ENCODE measurements at places on chromosomes 5 and 9.
A peak's percentile ranks its signal among the peaks of the same experiment; 100 is the strongest.

DNA sequence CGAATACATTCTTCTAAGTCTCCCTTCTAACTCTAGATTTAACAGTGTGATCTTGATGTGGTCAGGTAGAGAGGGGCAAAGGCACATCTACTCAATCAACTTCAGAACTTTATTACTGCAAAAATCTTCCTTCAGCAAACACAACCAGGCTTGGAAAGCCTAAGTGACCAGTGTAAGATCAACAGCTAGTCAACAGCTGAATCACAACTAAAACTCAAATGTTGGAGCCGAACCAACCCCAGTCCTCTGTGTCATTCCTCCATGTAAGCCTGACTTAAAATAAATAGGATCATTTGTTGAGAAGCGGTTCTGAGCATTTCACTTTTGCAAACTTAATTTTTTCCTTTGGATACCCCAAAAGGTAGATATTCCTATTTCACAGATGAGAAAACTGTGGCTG lies 352.7 kb downstream of the EBF1 start:
- DNase-seq: no peak

DNA sequence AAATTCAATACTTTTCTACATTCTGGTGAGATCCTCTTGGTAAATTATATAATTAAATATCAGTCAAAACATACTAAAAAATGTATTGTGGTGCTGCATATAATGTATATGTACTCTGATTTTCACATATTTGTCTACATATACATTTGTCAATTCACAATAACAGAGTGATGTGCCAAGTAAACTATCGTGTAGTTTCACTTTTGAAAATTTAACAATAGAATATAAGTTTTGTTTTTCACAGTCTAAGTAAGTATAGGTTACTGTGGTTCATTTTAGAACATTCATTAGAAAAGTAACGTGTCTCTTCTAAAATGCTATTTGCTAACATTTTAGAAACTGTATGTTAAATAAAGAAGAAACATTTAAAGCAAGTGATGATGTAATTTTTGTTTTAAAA lies 73.6 kb downstream of the NR3C1 start:
- DNase-seq: no peak

GRCh38 chr9:2180154-2180553 lies 165.0 kb downstream of the SMARCA2 start:
- DNase-seq: no peak

DNA sequence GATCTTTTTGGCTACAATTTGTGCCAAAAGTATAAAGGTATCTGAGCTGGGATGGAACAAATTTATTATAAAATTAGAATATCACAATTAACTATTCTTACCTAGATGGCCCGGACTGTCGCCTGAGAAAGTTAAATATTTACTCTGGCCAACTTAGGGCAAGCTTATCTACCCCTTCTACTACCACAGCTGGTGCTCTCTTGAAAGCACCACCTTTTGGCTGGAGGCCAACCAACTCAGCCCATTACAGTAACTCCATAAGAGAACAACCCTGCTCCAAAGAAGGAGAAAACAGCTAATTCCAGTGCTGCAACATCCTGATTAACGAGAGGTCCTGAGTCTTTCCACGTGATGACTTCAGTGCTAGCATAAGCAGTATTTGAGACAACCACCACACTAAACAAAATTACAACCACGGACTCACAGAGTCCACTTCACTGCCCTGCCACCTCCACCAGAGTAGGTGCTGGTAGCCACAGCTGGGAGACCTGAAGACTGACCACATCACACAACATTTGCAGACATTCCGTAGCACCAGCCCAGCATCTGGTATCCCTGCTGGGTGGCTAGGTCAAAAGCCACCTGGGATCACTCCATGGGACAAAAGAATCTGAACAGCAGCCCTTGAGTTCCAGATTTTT lies 43.2 kb downstream of the RGMB start:
- peak; percentile 30 for DNase-seq

- DNase-seq: no peak
Measured at GRCh38 chr9:87180361-87180760, 233.1 kb upstream of the GAS1 start.

- no peak for DNase-seq
Measured at GRCh38 chr5:160833806-160834205, 18.2 kb downstream of the ATP10B start.

- no peak for DNase-seq
Measured at GRCh38 chr9:77879437-77879943, 152.1 kb downstream of the GNAQ start.

DNA sequence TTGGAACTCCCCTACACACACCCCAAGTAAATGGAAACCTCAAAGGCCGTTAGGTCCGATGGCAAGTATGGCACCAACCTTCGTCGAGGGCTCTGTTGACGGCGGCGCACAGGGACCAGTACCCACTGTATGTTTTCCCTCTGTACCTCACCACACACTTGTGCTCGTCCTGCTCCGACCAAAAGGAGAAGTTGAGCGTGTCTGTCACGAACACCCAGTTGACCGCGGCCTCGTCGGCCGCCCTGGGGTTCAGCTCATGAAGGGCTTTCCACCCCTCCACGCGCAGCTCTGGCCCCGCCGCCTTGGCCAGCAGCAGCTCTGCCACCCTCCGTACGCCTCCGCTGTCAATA lies 24.0 kb downstream of the HNRNPK start:
- DNase-seq: no peak

GRCh38 chr5:137172258-137172657 lies 326.9 kb downstream of the SPOCK1 start:
- no peak for DNase-seq

- no peak for DNase-seq
Measured at GRCh38 chr5:126998201-126998631, 32.1 kb downstream of the MARCHF3 start.

- DNase-seq: peak; percentile 55
Measured at GRCh38 chr9:17135295-17136160, 688 bp downstream of the CNTLN start.

- DNase-seq: no peak
Measured at GRCh38 chr5:179302499-179303185, 42.6 kb downstream of the ADAMTS2 start.

DNA sequence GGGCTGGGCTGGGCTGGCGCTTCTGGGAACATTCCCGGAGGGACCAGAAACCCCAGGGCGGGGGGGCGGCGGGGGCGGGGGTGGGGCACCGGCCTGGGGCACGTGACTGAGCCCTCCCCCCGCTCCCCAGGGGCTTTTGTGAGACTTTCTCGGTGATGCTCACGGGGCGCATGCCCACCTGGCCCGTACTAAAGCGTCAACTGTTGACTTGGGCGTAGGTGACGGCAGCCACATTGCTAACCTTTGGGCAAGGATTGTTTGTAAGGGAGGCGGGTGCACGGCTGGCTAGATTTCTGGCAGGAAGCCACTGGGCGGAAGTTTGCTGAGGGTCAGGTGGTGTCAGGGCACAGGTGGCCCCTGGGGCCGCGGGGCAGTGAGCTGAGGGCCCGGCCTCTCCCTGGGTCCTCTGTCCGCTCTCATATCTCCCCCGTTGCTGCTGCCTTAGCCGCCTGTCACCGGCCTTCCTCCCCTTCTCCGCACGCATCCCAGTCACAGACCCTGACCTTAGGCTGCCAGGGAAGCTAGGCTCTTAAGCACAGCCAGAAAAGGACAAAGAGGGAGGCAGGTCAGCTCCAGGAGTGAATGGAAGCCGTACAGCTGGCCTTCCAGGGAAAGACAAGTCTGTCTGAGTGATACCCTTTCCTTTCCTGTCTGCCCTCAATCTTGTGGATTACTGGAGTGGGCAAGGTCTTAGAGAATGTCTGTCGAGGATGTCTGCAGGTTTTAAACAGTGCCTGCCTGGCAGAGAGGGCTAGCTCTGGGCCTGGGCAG lies 812 bp downstream of the CACFD1 start:
- peak; percentile 80 for DNase-seq
